CD4-positive, alpha-beta T cell treated with Interleukin-10 for 1 hour (primary cell): ENCODE measurements at places on chromosomes 12 and 14.
A peak's percentile ranks its signal among the peaks of the same experiment; 100 is the strongest.

DNA sequence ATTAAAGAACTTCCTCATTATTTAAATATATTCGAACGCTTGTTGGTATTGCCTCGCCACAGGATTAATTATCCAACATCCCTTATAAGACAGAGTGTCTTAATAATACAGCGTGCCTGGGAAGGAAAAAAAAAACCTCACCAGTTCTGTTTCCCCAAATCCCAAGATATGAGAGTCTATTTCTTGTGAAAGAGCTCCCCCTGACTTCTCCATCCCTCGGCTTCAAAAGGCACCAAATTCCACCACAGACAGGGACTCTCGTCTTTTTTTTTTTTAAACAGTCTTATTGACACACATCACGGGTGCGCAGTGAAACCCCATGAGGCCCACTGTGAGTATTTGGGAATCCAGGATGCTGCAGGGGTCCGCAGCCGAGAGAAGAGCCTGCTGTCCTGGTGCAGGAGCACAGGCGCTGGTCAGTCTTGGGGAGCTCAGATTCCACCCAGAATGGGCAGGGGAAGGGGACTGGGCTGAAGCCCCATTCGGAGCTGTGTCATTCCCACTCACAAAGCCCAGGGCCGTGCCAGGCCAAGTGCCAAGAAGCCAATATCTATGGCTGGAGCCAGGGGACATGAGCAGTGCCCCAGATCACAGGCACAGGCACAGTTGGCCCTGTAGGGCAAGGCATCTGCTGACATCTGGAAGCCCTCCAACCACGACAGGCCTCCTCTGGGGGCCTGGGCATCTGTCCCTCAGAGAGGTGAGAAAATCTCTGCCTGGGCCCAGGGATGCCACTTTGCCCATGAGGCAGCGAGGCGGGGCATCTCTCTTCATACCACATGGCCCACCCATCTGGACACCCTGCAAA lies 71.9 kb downstream of the BCL11B start:
- no peak for DNase-seq

GRCh38 chr12:109277899-109278762 lies 31.0 kb downstream of the FOXN4 start:
- DNase-seq, result no peak

GRCh38 chr12:45130881-45131281 lies 80.0 kb upstream of the DBX2 start:
- peak; percentile 26 for DNase-seq

DNA sequence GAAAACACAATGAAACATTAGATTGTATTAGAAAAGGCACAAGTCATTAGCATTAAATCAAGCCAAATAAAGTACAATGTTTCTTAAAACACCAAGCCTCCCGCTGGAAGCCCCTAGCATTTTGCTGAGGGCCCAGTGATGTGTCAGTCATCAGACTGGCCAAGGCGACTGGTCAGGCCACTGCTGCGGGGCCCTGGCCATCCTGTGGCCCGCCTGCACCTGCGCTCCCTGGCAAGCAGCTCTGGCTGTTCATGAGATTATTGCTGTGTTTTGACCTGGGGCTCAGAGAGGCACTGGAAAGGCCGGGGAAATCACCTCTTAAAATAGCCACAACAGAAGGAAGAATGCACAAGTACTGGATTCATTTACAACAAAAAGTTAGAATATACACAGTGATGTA lies 24.2 kb upstream of the AMN start:
- DNase-seq, result no peak

- DNase-seq, result no peak
Measured at GRCh38 chr12:19151298-19151697, 21.8 kb downstream of the PLEKHA5 start.

- no peak for DNase-seq
Measured at GRCh38 chr14:77003960-77004710, 24.4 kb downstream of the IRF2BPL start.

- DNase-seq, result no peak
Measured at GRCh38 chr12:107624493-107624892, 61.1 kb upstream of the PWP1 start.

DNA sequence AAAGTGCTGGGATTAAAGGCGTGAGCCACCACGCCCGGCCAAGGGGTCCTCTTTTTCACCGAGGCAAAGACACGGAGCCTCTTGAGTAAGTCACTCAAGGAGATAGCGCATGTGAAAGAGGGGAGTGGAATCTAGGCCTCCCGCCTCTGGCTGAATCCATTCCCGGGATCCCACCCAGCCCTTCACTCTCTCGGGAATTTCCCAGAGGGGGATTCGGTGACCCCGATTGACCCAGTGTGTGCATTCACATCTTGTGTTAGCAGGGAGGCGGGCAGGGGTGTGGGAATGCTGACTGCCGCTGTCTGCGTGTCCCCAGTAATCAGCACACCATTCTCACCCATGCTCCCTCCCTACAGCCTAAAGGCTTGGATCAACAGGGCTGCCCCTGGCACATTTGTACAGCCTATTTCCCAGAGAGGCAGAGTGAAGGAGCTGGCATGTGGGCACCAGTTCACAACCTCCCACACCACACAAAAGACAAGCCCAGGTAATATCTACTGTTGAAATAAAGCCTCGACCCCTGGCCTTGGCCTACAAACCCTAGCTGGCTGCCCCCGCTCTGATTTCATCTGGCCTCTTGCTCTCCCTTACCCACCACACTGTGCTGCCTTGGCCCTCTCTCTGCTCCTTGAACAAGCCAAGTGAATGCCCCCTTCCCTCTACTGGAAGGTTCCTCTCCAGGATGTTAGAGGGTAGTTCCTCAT lies 1.3 kb upstream of the LTBP2 start:
- no peak for DNase-seq

DNA sequence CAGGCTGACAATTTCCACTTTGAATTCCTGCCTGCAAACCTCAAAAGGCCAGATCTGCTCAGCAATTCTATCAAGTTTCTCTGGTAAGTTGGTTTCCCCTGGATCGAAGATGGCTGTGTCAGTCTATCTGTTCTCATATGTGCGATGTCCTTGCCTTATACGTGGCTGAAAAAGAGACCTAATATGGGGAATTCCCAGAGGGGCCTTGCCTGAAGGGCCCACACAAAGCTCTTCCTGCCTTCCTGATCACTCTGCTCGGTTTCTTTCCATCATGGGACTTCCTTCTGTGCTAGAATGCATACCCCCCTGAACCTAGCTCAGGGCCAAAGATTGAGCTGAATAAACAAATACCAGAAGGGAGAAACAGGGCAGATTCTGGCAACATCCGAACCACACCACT lies 13.2 kb downstream of the TCL1B start:
- no peak for DNase-seq

- no peak for DNase-seq
Measured at GRCh38 chr12:8698879-8699278, 1.1 kb downstream of the RIMKLB start.

DNA sequence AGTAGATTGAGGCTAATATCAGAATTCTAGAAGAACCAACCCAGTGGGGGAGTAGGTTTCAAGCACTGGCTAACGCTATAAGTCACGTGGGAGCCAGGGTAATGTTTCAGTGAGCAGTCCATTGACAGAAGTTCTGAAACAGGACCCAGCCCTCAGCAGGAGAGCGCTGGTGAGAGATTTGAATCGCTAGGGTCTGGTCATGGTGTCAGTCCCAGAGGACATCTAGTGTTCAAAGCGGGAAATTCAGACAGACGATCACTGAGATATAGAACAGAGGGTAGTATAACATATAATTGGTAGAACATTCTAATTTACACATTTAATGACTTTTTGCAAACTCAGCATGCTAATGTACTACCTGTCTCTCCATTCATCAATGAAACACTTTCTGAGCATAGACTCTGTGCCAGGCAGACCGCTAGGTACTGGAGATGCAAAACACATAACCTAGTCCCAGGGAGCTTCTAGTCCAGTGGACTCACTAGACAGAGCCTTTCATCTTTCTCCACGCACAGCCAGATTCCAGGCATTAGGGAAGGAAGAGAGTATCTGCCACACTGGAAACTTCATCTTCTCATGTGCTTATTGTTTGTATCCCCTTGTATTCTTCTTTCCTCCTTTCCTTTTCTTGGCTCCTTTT lies 35.4 kb upstream of the RNASE3 start:
- DNase-seq, result peak; percentile 68

- no peak for DNase-seq
Measured at GRCh38 chr12:34097213-34097612, 74.9 kb downstream of the ALG10 start.

- no peak for DNase-seq
Measured at GRCh38 chr12:105033851-105034250, 47.7 kb downstream of the NOPCHAP1 start.

DNA sequence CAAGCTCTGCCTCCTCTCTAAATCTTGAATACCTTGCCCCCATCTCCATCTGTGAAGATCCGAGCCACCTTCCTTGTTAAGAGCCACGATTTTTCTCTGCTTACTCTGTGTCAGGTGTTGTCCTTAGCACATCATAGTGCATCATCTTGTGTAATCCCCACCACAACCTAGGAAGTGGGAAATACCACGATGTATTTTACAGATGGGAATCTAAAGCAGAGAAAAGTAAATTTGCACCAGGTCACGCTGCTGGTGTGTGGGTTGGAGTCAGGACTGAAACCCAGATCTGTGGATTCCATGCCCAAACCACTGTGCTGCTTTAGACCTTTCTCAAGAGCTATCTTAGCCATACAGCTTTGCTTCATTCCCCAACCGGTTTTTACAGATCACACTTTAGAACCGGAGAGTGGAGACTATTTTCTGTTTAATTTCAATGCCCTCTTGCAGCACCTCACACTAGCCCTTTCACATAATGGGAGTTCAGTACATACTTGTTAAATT lies 94.6 kb downstream of the PPM1A start:
- no peak for DNase-seq

- no peak for DNase-seq
Measured at GRCh38 chr12:120361506-120362208, 7.3 kb downstream of the MSI1 start.

DNA sequence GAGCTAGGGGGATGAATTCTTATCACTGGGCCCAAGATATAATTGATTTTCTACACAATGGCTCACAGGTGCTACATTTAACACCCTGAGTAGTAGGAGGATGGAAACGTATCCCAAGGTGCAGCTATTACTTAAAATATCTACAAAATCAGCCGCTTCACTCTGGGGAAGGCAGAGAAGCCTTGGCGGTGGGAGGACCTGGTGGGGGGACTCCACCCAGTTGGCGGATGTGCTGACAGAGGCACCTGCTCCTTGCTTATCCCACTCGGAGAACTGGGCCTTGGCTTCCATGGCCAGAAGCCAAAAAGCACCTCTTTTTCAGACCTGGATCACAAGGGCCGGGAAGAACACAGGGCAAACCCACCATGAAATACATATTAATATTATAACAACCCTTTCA lies 106.3 kb downstream of the OTX2 start:
- DNase-seq, result no peak

DNA sequence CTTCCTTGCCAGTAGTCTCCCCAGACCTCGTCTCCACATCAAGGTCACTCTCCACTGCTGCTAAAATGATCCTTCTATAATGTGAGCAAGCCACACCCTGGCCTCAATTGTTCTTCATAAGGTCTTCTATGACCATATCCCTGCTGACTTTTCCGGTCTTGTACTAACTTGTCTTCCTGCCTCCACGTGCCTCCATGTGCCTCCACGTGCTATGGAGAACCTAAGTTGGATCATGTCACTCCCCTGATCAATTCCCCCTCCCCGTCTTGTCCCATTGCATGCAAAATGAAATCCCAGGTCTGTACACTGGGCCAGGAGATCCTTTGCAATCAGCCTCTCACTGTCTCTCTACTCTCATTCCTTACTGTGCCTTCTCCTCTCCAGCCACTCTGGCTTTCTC lies 110.6 kb downstream of the TTC8 start:
- DNase-seq, result no peak

GRCh38 chr12:107906707-107907106 lies 132.2 kb downstream of the ASCL4 start:
- no peak for DNase-seq

GRCh38 chr14:104253901-104254353 lies 115.5 kb downstream of the KIF26A start:
- no peak for DNase-seq

GRCh38 chr12:131047789-131048610 lies 94.3 kb downstream of the ADGRD1 start:
- no peak for DNase-seq

DNA sequence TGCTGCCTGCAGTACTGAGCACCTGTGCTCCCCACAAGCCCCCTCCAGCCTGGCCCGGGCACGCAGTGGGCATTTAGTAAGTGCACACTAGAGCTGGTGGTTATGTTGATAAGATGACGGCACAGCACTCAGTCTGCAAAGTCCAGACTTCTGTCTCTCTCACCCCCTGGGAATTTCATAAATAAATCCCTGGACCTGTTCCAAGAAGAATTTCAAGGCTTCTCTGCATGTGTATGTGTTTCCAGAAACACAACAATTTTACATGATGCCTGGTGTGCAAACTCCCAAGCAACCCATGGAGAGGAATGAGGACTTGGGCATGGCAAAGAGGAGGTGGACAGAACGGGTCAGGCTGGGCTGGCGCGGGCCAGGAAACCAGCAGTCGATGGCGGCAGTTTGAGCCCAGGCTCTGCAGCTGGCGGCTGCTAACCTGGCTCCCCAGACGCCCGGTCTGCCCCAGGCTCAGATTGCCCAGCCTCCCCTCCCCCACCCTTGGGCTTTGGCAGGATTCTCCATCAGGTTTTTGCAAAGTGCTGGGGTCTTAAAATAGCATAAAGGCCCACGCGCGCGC lies 10.4 kb upstream of the ACVR1B start:
- no peak for DNase-seq

GRCh38 chr12:105882404-105882803 lies 256.4 kb downstream of the NUAK1 start:
- no peak for DNase-seq

- DNase-seq, result peak; percentile 36
Measured at GRCh38 chr14:103385929-103386712, 906 bp downstream of the MARK3 start.

- DNase-seq, result no peak
Measured at GRCh38 chr12:107642240-107642639, 43.4 kb upstream of the PWP1 start.

GRCh38 chr14:36408388-36408787 lies 88.0 kb upstream of the MBIP start:
- no peak for DNase-seq

DNA sequence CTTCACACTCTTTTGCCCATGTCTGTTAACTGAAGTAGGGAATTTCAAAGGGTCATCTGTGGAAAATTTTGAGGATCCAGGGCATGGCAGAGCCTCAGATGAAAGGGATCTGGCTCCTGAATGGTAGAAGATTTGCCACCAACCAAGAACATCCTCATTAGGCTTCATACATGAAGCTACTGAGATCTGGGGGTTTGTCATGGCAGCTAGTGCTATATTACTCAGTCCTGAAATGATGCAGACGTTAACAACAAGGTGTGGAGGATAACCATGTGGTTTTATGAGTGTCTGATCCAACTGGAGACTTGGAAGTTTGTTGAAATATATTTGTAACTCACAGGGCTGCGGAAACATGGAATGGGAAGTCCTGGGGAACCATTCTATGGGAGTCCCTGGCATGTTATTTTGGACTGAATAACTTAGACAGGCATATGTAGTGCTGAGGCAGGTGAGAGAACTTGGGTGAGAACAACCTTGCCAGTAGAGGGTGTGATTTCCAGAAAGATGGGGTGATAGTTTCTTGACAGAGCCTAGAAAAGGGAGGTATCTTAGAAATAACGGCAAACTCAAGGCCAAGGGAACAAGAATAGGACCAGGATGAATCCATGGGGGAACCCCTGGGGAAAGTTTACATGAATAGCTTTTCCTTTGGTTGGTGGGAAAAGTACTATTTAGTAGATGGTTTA lies 42.0 kb upstream of the C12orf75 start:
- DNase-seq, result no peak
